ENCODE measurements at places on chromosomes 5 and 9. TPM values are rescaled to one million over a fixed set of nuclear protein-coding genes. Genes with fewer than 3 reads are reported as not detected.

The TTLL11 gene
- total RNA-seq = 2.8 TPM

The SH2D3C gene
- 3.4 TPM for total RNA-seq

The CCDC187 gene
- 0.03 TPM for total RNA-seq

The FAM153A gene
- total RNA-seq = 0.73 TPM

The IL13 gene
- not detected for total RNA-seq

The SIMC1 gene
- total RNA-seq = 11.7 TPM

The HSDL2 gene
- 83.8 TPM for total RNA-seq

The SYK gene
- total RNA-seq = 3.2 TPM

The SHISAL2B gene
- total RNA-seq = not detected

The MUSK gene
- total RNA-seq = not detected

The PCDHB13 gene
- total RNA-seq = 0.65 TPM

The SPATA31C1 gene
- not detected for total RNA-seq

The PITX1 gene
- total RNA-seq = 0.40 TPM

The TSLP gene
- total RNA-seq = 1.5 TPM

The PDLIM7 gene
- 5.3 TPM for total RNA-seq

The WHRN gene
- total RNA-seq = 2.8 TPM

The PDCD1LG2 gene
- 0.73 TPM for total RNA-seq

The OGN gene
- total RNA-seq = not detected

The CCDC69 gene
- total RNA-seq = 29.2 TPM

The KIF4B gene
- total RNA-seq = not detected

The PTPA gene
- 62.3 TPM for total RNA-seq
